Activated naive CD4-positive, alpha-beta T cell (primary cell): ENCODE measurements at places on chromosomes 2 and 18.

GRCh38 chr2:235820571-235820970 is 326.7 kb downstream of the AGAP1 start:
- no peak for DNase-seq

- no peak for DNase-seq
Measured at GRCh38 chr2:12605936-12606335, 110.8 kb upstream of the TRIB2 start.

DNA sequence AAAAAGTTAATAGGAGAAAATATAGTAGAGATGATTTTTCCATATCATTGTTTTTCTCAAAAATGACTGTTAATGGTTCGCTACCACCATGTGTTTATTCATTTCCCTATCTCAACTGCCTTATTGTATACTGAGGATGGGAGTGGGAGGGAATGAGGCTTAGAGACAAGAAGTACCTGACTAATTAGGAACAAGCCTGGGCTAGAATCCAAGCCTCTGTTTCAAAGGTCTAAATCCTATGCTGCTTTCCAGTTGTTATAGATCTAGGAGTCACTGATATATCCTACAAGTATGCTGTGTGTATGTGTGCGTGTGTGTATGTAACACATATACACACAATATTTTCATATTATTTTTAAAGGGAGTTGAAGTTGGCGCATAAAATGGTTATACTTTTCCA is 465.9 kb downstream of the EPHA4 start:
- no peak for DNase-seq

- DNase-seq: no peak
Measured at GRCh38 chr2:18630941-18631340, 41.6 kb upstream of the NT5C1B start.

DNA sequence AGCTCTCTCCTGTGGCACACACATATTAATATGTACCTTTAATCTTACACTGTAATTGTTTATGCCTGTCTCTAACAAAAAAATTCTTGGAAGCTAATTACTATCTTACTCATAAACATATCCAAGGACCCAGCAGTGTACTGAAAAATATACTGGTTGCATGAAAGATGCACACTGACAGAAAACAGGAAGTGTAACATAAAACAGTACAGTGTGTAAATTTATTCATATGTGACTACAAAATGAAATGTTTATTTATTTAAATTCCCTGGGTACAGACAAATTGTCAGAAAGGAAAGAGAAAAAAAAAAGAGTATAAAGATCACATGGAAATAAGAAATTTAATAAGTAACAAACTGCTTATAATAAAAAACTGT is 28.5 kb downstream of the TMEM131 start:
- DNase-seq: no peak

- no peak for DNase-seq
Measured at GRCh38 chr18:36130883-36131653, 1.4 kb downstream of the ELP2 start.

- no peak for DNase-seq
Measured at GRCh38 chr2:99819766-99820165, 322.6 kb downstream of the AFF3 start.
